GM12892 (cell line): ENCODE measurements at places on chromosomes 2 and 18.

GRCh38 chr2:176793792-176794191 lies 418.8 kb upstream of the HNRNPA3 start:
- DNase-seq, result no peak

DNA sequence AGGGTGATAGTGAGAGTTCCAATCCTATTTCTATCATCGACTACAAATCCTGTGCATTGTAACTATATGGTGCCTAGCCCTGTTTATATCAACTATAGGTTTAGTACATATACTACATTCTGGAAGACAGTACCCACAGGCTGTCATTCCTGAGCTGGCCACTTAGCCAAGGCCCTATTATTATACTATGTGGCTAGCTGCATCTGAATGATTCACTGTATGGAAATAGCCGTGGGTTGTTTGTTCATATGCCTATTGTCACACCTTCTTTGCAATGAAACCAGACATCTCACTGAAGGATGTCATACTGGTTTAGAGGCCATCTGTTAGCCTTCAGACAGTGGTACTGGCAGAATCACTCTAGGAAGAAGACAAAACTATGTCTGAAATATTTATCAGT lies 62.3 kb upstream of the FSIP2 start:
- no peak for DNase-seq

DNA sequence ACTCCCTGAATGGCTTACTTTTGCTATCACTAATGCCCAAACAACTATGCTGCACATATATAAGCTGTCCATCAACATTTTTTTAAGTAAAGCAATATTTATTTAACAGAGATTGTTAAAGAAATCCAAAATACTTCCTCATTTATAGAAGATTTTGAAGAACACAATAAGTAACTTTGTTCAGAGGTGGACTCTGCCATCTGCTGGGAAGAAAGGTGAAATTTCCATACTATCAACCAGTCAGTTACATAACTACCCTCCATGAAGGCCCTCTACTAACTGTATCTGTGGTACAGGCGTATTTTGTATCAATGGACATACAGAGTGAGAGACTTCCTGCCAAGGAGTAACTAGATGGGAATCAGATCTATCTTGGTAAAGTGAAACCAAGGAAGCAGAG lies 106.0 kb downstream of the DTNB start:
- no peak for DNase-seq

- no peak for DNase-seq
These were observed 4.3 kb downstream of the TMEFF2 start for GRCh38 chr2:192190474-192190873.
